ENCODE measurements at places on chromosomes 12 and 14.

DNA sequence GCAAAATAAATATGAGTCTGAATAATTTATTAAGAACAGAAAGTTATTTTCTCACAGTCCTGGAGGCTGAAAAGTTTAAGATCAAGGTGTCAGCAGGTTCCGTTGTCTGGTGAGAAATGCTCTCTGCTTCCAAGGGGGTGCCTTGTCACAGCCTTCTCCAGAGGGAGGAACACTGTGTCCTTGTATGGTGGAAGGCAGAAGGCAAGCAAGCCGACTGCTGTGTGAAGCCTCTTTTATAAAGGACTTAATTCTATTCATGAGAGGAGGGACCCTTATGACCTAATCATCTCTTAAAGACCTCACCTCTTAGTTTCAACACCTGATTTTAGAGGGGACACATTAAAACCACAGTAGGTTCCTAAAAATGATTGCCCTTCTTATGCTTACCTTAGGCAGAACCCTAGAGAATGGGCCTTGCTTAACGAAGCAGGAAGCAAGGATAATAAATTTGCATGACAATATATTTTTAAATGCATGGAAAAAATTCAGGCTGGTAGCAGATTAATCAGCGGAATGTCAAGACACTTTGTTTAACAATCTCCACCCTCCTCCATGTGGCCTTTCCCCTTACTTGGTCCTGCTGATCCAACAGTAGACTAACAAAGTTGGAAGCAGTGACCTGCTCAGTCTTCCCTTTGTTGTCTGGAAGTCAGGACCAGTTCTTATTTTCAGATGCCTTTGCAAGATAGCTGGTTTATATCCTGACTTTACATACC, 154.9 kb downstream of the DYRK2 start:
- no peak for DNase-seq

GRCh38 chr12:116880817-116881324, 370 bp downstream of the HRK start:
- no peak for DNase-seq

GRCh38 chr14:102622262-102622885, 29.9 kb downstream of the RCOR1 start:
- no peak for DNase-seq

GRCh38 chr12:96121271-96121711, 72.9 kb upstream of the ELK3 start:
- no peak for DNase-seq

- no peak for DNase-seq
These were observed 2.0 kb upstream of the MYH7 start for GRCh38 chr14:23437133-23438100.

- no peak for DNase-seq
These were observed 64.0 kb upstream of the RIN3 start for GRCh38 chr14:92449404-92450181.

Data from HTR-8/SVneo (cell line).